ENCODE measurements at places on chromosomes 7 and 10.

GRCh38 chr7:112749775-112750174 is 40.4 kb downstream of the TMEM168 start:
- DNase-seq, result no peak

GRCh38 chr7:141844256-141844655 is 3.0 kb upstream of the PRSS37 start:
- DNase-seq, result no peak

GRCh38 chr10:93150289-93150688 is 76.6 kb downstream of the CYP26A1 start:
- no peak for DNase-seq

DNA sequence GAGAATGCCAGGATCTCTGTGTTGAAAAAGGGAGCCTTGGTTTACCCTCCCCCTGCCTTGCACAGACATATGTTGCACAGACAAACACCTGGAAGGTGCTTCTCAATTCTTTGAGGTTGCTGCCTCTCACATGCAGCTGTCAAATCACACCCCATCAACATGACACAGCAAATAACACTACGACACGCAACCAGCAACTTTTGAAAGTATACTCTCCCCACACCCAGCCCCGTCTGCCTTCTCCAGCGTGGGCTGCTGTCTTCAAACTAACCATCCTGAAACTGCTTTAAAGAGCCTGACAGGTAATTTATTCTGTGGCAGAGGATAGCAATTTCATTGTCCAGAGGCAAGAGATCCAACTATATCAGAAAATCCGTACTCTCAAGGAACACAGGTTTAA is 136.1 kb downstream of the PLXNA4 start:
- DNase-seq, result no peak

DNA sequence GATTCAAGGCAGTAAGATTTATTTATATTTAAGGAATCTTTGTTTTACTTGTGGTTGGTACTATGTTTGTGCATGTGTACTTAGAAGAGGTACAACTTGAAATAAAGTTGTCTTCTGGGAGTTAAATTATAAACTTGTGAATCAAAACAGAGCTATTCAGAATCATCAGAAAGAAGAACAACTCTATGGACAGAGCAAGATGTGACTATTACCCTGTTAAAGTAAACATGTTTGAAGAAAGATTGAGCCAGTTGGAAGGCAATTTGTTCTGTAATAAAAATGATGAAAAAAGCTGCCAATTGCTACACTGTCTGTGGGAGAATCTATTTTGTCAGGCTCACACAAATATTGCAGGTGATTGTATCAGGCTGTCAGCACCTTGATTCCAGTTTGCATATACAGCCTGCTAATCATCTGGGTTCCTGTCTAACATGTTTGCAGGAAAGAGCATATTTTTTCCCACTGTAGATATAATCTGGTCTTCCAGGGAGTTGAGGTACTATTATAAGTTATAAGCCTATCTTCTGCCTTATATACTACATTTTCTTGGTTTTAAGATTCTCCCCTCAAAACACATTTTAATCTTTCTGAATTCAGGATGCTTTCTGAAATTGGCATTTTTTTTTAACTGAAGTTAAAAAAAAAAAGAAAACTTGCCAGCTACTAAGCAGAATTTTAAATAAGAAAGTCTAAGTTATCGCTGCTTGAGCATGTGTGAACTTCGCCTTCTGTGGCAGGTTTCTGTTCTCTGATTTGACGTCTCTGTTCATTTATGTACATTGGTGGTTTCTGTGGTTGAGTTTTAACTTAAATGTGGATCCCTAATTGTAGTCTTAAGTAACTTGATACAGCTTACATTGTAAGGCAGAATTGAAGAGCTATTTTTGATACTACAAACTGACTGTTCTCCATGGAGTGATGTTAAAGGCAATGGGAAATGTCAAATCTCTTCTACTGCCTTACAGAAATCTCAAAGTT is 46.0 kb downstream of the ZNRF2 start:
- DNase-seq, result no peak

GRCh38 chr10:124966008-124966407 is 24.1 kb downstream of the ZRANB1 start:
- no peak for DNase-seq

DNA sequence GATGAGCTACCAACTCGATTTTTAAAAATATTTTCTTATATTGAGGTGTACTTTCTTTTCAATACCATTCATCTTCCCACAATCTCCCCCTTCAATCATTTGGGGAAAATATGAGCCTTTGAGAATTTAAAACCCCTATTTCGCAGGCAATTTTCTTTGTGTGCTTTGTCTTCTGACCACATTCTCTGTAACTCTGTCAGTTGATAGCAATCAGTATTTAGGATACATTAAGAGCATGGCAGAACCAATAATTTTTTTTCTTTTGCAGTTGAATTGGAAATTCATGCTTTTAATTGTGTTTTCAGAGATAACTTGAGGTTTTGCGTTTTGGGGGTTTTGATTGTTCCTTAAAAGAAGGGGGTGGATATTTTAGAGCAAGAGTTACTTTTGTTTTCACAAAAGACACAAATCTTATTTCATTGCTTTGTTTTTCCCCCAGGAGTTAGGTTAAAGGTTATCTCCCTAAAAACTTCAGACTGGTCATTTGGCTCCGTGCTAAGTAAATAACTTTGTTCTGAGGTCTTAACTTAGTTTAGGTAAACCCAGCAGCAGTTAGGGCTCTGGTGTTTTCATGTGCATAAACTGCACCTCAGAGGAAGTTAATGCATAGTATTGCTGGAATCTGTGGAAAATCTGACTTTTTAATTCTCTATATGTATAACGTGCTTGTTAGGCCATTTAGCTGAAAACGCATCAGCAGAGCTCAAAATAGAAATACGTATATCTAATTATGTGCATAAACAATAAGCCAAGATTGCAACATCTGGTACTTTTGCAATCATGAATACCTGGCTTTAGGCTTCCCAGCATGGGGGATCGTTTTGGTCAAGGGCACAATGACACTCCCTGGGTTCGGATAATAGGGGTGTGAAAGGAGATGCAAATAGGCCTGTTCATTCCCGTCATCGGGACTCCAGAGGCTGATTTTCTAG is 676.4 kb upstream of the ANKRD30A start:
- DNase-seq, result no peak

GRCh38 chr10:52092390-52092789 is 221.7 kb upstream of the DKK1 start:
- DNase-seq, result no peak

DNA sequence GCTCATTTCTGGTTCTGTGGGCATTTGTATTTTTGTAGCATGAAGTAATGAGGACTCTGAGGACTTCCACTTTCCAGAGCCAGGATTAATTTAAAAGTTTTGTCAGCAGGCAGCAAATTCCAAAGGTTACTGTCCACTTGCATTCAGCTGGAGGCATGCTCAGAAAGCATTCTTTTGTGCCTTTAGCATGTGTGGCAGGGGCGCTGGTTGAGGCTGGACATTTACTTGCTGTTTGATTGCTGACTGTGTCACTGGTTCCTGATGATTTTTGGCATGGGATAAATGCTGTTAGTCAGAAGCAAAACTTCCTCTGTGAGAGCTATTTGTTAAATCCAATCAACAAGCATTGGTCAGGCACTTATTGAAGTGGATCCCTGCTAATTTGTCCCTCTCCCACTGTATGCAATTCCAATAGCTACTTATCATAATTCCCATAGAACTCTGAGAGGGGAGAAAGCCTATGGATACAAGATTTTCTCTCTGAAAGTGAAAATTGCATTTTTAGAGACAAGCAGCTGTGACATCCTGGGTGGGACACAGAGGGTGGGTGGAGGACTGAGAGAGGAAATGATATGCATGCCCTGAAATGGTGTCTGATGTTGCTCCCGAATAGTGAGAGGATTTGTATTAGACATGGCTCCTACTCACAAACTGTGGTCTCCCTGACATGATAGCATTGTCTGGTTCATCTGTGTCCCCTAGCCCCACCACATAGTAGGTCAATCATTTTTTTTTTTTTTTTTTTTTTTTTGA is 161.2 kb upstream of the WDR11 start:
- DNase-seq, result no peak

GRCh38 chr7:2518737-2519118 is 846 bp upstream of the LFNG start:
- DNase-seq, result no peak

GRCh38 chr7:142860968-142861367 is 6.1 kb downstream of the EPHB6 start:
- DNase-seq, result no peak

DNA sequence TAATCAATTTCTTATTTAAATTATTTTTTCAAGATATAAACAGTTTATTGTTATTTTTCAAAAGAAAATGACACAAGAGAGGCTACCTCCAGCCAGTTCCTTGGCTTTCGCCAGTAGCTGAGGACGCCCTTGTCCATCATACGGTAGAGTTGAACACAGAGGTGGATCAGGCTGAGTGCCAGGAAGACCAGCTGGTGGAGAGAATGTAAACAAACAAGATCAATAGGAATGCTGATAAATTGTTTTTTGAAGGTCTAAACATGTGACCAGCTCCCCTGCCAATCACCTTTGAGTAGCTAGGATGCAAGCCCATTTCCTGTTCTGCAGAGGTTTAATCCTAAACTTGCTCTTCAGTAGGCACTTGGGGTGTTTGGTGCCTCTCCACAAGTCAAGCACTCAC is 138.9 kb downstream of the PKD1L1 start:
- no peak for DNase-seq

DNA sequence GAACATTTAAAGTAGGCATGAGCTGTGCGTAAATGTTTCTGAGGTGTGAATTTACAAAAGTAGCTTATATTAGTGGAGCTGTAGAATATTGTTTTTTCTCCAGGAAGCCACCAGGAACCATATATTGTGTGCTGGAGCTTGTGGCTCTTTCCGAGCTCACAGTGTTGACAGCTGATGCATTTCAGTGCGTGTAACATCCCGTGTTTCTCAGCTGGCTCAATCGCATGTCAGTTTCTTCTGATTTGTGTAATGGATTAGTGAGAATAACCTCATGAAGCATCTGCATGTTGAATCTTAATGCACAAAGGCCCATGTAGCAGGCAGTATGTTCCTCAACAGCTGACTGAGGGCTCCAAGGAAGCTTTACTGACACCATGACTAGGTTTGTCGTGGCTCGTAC is 39.4 kb downstream of the VKORC1L1 start:
- DNase-seq, result no peak

GRCh38 chr7:35650751-35651150 is 44.2 kb downstream of the HERPUD2 start:
- DNase-seq, result no peak

DNA sequence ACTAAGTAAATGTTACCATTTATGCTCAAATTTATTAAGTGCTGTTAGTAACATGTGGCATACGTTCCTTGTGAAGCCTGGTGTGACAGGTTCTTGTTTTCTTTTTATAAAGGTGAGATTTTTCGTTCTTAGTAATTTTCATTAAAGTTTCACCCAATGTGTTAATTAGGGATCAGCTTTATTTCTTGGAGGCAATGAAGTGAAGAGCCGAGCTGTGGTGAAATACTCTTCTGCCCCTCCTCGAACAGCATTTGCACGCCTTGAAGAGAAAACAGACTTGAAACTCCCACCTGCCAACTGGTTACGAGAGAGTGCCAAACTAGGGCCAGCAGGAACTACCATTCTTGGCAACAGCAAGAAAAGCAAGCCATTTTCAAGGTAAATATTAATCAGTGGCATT is 1.5 kb downstream of the EDRF1 start:
- DNase-seq, result no peak

DNA sequence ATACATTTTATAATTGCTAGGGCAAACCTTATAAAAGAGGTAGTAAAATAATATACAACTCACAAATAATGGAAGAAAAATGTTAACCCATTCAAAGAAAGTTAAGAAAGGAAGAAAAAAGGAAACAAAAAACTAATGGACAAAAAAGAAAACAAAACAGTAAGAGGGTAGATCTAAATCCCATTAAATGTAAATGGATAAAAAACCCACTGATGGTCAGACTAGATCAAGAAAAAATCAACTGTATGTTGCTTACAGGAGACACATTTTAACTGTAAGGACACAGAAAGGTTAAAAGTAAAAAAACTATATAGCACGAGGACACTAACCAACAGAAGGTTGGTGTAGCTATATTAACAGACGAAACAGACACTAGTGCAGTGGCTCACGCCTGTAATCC is 18.0 kb downstream of the FOXL3 start:
- DNase-seq, result no peak

GRCh38 chr10:91974960-91975359 is 51.4 kb downstream of the BTAF1 start:
- DNase-seq, result no peak

- no peak for DNase-seq
Observed at GRCh38 chr10:37700886-37701780, 156.3 kb downstream of the ZNF248 start.

DNA sequence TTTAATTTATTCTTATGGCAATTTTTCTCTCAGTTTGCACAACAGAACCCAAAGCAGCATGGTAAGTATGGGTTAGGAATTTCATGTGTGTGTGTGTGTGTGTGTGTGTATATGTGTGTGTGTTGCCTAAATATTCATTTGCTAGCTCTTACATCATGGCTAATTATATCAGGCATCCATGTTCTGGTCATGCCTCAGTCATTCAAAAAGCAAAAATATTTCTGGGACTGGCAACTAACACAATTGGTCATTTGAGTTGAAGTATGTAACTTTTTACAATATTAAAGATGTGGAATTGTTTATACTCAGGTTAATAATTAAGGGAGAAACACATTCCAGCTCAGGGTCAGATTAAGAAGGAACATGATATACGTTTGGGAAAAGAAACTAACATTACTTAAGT is 67.6 kb upstream of the PHYHIPL start:
- DNase-seq, result no peak

DNA sequence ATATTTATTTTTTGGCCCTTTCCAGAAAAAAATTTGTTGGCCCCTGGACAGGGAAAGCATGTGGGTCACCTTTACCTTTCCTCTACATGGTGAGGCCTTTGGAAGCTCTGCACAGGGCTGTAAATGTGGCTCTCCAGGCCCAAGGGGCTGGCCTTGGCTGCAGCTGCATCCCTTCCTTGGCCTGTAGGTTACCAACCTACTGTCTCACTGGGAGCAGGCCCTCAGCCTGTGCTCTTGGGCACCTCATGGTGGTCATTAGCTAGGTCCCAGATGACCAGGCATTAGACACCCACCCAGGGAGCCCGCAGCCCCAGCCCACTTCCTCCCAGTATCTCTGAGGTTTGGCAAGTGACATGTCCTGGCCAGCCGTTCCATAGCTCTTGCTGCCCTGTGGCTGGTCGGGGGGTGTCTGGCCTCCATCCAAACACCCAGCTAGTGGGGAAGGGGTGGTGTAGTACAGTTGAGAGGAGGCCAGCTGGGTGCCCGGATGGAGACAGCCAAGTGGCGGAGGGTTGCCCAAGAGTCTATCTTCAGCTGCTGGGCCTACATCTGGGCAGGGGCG is 7.1 kb upstream of the CPA5 start:
- DNase-seq, result no peak

Measured in stimulated activated CD8-positive, alpha-beta memory T cell treated with anti-CD3 and anti-CD28 coated beads, Interleukin-4, amount 100 ng/mL, for 1 hour (primary cell).